ENCODE measurements at places on chromosomes 7 and 10.

DNA sequence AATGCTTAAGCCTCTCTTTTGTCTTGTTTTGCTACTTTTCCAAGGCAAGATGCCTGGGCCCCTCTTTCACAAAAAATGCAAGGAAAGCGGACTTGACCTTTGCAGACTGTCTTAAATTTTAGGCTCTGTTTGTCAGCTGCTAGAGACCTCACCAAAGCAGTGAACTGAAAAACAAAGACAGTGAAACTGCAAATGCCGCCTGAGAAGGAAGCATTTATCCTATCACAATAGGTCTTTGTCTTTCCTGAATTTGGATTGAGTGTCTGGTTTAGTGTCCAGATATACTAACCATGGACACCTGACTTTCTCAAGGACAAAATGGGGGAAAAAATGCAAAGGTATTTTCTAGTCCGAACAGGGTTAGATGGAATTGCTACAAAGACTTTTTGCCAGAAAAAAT lies 256.9 kb downstream of the INHBA start:
- DNase-seq: no peak

DNA sequence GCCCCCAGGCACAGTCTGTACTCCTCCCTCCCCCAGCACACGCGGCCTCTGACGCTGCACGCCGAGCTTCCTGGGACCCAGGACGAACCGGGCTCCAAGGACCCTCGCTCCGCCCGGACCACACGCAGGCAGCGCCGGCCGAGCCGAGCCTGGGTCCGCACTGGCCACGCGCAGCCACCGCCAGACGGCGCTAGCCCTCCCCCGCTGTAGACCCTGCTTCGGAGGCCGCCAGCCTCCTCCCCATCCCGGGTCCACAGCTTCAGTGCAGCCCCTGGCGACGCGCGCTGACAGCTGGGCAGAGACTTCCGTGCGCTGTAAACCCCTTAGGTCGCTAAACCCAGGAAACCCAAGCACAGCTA lies 936 bp upstream of the TCERG1L start:
- DNase-seq: no peak

- no peak for DNase-seq
These were observed 43.1 kb downstream of the ARL4A start for GRCh38 chr7:12730523-12730922.

GRCh38 chr10:32459051-32459698 lies 13.2 kb downstream of the CCDC7 start:
- peak; percentile 83 for DNase-seq

GRCh38 chr7:19530261-19530660 lies 178.6 kb downstream of the POLR1F start:
- no peak for DNase-seq

- no peak for DNase-seq
These were observed 22.3 kb downstream of the PIK3CG start for GRCh38 chr7:106887421-106887820.

DNA sequence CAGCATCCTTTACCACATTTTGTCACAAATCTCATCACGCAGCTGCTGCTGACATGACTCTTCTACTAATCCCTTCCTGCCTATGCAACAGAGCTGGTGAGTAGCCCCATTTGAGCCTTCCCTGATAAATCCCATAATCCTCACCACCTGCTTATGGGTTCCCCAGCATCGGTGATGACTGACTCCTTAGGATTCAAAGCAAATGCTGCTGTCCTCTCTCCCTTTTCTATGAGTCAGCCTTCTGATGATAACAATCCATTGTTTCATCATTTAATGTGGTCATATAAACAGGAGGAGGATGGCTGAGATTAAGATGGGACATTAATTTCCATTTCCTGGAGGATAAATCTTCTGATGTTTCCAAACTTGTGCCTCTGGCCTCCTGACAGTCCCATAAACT lies 73.4 kb downstream of the SORCS1 start:
- no peak for DNase-seq

DNA sequence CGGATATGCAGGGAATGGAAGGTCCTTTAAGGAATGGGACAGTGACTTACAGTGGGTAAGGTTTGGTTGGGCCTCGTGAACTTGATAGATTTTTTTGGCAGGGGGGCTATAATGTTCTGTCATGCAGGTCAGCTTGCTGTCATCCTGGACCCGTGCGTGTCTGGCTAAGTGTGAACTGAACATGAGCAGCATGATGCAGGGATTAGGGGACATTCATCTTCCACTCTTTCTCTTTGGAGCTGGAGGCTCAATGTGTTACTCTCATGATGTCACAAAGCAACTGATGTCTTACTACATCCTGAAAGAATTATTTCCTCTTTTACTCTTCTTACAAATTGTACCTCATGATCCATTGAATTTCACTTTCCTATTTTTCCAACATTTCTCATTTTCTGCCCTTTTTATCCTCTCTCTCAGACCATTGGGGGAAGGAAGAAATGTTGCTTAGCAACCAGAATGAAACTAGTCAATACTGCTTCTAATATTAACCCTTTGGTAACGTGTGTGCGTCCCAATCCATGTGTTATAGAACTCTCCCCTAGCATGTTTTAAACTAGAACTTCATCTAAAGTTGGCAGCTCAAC lies 549.1 kb downstream of the LRMDA start:
- no peak for DNase-seq

- DNase-seq: no peak
These were observed 145.5 kb upstream of the CELF2 start for GRCh38 chr10:10872035-10872673.

GRCh38 chr10:131056091-131056579 lies 255.4 kb downstream of the TCERG1L start:
- DNase-seq: no peak

- DNase-seq: no peak
These were observed 130.4 kb downstream of the MAD1L1 start for GRCh38 chr7:2102375-2102723.

DNA sequence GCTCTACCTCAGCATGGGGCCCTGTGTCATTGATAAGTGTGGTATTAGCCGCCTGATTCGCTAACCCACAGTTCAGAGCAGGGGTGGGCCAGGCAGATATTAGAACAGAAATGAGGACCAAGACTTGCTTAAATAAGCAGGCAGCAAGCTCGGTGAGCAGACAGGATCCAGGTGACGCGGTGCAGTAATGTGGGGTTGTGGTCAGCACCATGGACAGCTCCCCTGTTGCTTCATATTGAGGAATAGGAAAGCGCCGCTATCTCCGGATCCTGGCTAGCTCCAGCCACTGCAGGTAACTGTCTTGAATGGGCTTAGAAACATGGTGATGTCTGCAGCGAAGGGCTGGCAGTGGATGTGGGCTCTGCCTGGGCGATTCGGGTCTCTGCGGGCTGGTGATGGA lies 51.3 kb upstream of the GPR26 start:
- peak; percentile 75 for DNase-seq

- no peak for DNase-seq
These were observed 30.8 kb upstream of the ZNF32 start for GRCh38 chr10:43679509-43679908.
